ENCODE measurements at places on chromosomes 1 and 21.

DNA sequence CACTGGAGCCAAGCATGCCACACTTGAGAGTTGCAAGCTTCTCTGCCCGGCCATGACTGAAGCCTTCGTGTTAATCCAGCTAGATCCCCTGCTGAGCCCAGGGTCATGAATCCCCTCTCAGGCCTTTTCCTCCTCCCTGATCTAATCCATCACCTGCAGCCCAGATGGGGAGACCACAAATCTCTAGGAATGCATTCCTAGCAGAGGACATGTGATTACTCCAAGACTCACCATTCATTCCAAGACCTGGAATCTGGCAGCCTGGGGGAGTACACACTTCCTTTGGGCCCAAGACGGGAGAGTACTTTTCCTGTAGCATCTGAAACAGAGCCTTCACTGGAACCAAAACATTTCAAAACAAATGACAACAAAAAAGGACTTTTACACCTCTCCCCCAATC, 269.3 kb upstream of the NFIA start:
- no peak for DNase-seq

DNA sequence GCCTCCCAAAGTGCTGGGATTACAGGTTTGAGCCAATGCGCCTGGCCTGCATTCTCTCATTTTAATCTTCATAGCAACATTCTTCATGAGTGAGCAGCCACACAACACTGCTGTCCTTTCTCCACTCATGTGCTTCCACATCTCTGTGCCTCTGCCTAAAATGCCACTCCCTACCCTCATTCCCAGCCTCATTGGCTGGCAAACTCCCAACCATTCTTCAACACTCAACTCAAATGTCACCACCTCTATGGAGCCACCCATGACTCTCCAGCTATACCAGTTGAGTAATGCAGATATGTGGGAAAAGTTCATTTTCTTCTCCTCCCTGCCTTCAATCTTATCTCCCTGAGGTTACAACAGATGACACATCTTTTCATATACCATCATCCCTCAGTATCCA, 53.9 kb upstream of the ZC3H12A start:
- DNase-seq, result no peak

GRCh38 chr1:204568576-204569315, 52.5 kb downstream of the MDM4 start:
- DNase-seq, result no peak

DNA sequence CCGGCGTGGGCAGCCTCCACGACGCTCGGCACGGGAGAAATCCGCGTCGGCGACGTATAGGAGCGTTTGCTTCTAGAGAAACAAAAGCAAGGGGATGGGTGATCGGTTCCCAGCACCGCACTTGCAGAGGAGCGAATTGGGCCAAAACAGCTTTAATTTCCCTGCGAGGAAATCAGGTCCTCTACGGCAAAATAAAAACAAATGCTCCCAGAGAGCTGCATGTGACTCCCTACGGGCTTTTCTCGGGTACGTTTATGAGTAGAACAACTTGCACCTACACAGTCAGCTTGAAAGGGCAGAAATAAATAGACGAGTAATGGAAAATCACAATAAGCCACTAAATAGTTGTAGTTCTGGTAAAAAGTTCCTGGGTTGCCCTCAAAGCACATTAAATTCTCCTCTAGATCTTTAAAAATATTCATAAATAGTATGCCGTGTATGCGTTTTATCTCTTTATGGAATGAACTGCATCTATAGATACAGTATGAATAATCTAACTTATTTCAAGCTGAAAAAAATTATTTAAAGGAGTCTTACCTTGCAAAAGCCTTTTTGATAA, 1.2 kb downstream of the NHLH2 start:
- no peak for DNase-seq

DNA sequence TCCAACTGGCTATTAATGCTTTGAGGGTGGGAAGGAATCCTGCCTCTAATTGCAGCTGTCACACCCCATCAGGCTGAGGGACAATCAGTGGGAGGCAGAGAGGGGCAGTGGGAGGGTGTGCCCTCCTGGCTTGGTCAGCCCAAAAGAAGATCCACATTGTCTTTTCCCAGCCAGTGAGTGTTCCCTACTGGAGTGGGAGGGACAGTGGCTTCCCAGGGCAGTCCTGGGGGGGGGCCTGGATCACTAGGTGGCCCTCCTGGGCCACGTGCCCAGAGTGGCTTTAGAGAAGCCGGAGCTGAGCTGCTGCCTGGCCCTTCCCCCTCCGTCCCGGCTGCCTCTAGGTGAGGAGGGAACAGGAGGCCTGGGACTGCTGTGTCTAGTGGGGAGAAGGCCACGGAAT, 14.0 kb downstream of the INKA2 start:
- DNase-seq, result no peak

DNA sequence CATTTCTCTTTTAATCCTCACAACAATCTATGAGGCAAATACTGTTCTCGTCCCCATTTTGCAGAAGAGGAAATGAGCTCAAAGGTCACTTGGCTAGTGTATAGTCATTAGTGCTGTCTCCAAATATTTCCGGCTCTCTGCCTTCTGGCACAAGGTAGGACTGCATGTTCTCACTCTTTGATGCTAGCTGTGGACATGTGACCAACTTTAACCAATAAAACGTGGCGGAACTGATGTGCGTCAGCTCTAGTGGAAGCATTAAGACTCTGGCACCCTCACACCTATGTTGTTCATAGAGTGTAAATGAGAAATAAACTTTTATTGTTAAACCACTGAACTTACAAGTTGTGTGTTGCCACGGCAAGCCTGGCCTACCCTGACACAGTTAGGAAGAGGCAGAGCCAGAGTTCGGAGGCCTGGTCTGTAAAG, 5.0 kb upstream of the KIF21B start:
- no peak for DNase-seq

GRCh38 chr1:63866084-63866483, 92.3 kb downstream of the ROR1 start:
- DNase-seq, result no peak

DNA sequence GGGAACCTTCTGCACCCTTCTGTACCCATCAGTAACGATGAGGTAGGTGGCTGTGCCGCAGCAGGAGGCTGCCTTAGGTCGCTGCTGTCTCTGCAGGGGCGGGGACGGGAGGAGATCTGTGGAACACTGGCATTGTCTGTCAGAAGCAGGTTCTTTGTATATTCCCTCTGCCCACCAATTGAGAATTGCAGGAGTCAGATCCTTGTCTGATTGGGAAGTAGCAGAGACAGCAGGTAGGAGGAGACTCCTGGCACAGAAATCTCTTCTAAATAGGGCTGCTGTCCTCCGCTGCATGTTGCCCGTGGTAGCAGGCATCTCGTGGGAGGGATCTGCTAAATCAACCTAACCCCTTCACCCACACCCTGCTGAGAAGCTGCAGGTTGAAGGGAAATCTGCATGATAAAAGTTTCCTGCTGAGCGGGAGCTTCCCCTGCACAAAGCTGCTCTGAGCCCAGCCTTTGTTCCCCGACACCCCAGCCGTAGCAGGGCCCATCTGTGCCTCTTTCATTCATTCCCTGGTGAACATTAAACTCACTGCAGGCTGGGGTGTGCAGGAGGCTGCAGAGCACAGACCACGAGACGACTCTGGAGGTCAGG, 15.9 kb downstream of the SARS1 start:
- no peak for DNase-seq

DNA sequence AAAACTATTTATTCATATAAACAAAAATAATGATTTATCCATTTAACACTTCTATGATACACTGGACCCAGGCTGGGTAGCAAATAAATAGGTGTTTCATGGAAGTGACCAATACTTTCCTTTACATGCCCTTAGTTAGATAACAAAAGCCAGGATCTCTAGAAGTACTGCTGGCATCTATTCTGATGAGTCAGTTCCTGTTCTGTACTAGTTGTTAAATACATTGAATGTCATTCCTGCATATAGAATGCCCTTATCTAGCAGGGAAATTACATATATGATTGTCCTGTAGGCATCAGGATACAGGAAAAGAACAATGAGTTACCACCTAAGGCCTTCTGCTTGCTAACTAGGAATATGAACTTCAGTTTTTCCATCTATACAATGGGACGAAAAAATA, 130.8 kb downstream of the HFM1 start:
- DNase-seq, result no peak

DNA sequence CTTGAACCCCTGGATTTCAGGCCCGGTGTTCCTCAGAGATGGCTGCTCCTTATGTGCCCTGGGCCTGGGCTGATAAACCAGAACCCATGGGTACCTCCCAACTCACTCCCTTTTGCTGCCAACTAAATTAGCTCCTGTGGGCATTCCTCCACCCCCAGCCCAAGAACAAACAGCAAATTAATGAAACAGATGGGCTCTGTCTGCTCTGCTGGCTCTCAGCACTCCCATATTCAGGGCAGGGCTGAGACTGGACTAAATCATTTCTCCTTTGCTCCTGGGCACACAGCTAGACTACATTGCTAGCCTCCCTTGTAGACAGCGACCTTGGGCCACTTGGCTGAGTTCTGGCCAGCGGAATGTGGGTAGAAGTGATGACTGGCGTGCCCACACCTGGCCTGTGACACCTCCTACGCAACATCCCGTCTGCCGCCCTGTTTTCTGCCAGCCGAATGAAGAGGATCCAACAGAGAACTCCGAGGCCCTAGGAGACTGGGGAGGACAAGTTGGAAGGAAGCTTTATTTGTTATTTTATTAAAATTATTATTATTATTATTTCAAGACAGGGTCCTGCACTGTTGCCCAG, 101.9 kb upstream of the DISP3 start:
- DNase-seq, result no peak

DNA sequence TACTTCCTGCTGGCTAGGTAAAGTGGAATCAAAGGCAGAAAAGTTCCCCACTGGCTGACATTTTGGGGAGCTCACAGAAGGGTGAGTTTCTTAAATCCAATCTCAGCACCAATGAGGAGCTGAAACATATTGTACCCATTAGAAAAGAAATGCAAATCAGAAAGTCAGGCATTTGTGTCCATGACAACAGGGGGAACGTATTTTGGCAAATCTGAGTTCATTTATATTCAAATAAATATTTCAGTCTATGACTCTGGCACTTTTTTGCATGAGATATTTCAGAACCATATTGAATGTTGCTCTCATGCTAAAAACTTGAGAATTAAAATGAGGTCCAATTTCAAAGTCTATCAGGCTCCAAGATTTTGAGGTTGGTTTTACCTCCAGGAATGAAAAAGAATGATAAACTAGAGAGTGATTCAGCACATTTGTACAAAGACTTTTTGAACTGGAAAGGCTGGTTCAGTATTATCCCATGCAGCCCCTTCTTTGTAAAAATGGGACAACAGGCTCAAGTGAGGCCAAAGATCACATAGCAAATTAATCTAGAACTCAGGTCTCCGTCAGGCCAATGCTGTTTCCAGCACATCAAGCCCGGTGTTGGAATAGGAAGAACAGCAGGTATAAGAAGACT, 202.2 kb downstream of the RRAGC start:
- DNase-seq, result no peak

GRCh38 chr1:226126824-226127569, 59.5 kb downstream of the ACBD3 start:
- DNase-seq, result no peak

- DNase-seq, result no peak
These were observed 10.7 kb downstream of the FOXO6 start for GRCh38 chr1:41371630-41372599.

DNA sequence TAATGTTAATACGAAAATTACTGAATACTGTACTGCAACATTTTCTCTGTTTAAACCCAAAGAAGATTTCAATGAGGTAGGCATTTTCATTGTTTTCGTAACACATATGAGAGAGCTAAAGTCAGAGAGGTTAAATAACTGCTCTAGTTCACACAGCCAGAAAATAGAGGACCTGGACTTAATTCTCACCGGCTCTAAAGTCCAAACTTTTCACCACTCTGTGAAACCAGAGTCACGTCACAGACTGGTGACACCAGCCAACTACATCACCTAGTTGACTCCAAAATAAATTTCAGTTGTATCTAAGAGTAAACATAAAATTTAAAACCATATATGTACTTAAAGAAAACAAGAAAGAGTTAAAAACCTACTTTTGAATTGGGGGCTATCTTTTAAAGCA, 146.7 kb downstream of the FCRL5 start:
- no peak for DNase-seq

GRCh38 chr1:234932106-234932505, 196.5 kb downstream of the TOMM20 start:
- DNase-seq, result no peak

GRCh38 chr1:205766038-205766437, 9.2 kb downstream of the RAB29 start:
- no peak for DNase-seq

GRCh38 chr1:234243521-234244260, 129.6 kb upstream of the COA6 start:
- no peak for DNase-seq

DNA sequence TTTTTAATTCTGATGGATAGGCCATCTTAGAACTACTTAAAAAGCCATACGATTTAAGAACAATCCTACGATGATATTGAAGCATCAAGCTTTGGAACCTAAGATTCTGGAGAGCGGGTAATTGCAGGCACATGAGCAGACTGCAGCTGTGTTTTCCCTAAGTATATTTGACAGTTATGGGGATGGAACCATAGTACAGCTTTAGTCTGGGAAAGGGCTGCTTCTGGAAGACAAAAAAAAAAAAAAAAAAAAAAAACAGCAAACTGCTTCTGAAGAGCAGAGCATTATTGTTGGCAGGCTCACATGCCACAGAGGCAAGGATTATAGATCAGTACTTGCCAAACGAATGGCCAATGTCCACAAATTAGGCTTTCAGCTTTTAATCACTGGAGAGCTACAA, 1618.7 kb downstream of the AMY1C start:
- no peak for DNase-seq

- no peak for DNase-seq
These were observed 11.2 kb downstream of the ACTRT2 start for GRCh38 chr1:3032371-3033039.

DNA sequence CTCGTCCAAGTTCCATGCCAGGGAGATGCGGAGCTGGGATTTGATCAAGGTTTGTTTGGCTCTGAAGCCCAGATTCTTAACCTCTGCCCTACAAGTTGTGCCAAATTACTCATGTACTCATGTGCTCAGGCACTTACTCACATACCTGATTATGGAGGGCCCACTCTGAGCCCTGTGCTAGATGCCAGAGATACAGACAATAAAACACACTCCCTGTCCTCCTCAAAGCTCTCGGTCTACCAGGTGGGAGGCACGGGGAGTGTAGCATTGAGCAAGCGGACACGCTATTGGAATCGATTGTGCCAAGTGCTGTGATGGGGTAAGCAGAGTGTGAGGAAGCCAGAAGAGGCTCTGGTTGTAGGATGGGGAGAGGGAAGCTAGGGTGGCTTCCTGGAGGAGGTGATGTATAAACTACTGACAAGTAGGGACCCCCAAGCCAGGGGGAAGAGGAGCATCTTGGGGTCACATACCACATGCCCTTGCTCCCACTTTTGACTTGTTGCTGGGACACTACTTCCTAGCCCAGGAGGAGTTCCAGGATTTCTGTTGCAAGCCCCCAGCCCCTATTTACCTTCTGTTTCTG, 49.8 kb upstream of the IFNLR1 start:
- DNase-seq, result no peak

DNA sequence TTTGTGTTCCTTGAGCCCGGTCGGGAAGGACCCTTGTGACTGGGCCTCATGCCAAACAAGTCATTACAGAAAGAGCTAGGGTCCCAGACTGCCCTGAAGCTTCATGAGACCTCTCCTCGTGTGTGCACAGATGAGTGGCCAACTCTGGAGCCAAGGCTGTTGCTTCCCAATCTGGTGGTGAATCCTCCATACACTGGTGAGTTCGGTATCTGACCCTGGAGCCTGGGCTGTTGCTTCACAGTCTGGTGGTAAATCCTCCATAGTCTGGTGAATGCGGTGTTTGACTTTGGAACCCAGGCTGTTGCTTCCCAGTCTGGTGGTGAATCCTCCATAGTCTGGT, 737.8 kb downstream of the MATN1 start:
- no peak for DNase-seq

Measured in smooth muscle cell of the brain vasculature (primary cell).